ENCODE measurements at places on chromosomes 11 and 22. TPM values are rescaled to one million over a fixed set of nuclear protein-coding genes. Genes with fewer than 3 reads are reported as not detected.

The LRRC75B gene
- 3.2 TPM for total RNA-seq

The TMEM151A gene
- total RNA-seq, result not detected

The CAVIN3 gene
- 135 TPM for total RNA-seq

The CATSPER1 gene
- total RNA-seq, result 0.61 TPM

The CADM1 gene
- total RNA-seq, result 20.8 TPM

The CTSW gene
- not detected for total RNA-seq

The OR10A6 gene
- total RNA-seq, result not detected

The LYVE1 gene
- 0.32 TPM for total RNA-seq

The DDTL gene
- 0.65 TPM for total RNA-seq

The FGF3 gene
- not detected for total RNA-seq

The TREH gene
- under 0.01 TPM for total RNA-seq

The OR56A1 gene
- total RNA-seq, result not detected

The KIRREL3 gene
- total RNA-seq, result under 0.01 TPM

The DBX1 gene
- not detected for total RNA-seq

The RNF141 gene
- 27.0 TPM for total RNA-seq

The OR10A2 gene
- not detected for total RNA-seq

The RIC3 gene
- total RNA-seq, result not detected

The UQCC3 gene
- 9.7 TPM for total RNA-seq

The KCNK4 gene
- total RNA-seq, result under 0.01 TPM

The AQP11 gene
- 0.30 TPM for total RNA-seq

Data from epithelial cell of umbilical artery (primary cell).